Mesothelial cell of epicardium (in vitro differentiated cells): ENCODE measurements at places on chromosomes 6 and 20. TPM values are rescaled to one million over a fixed set of nuclear protein-coding genes. Genes with fewer than 3 reads are reported as not detected.

GRCh38 chr6:3910106-3910663 lies 61.0 kb downstream of the FAM50B start:
- H3K36me3 ChIP-seq: no peaks in the 10 kb centered on the region
- H3K27me3 ChIP-seq: no peaks in the 10 kb centered on the region
- H3K27ac ChIP-seq: no peak overlapping the region
- H3K4me3 ChIP-seq: no peak overlapping the region

GRCh38 chr6:70956191-70956450 lies 739 bp downstream of the B3GAT2 start:
- peak overlapping the region; percentile 73 for H3K4me3 ChIP-seq
- H3K4me1 ChIP-seq: peaks cover 8% of the 10 kb centered on the region
- no peak for DNase-seq
- no peak overlapping the region for H3K27ac ChIP-seq
- no peaks in the 10 kb centered on the region for H3K36me3 ChIP-seq

- no peaks in the 10 kb centered on the region for H3K27me3 ChIP-seq
- peaks cover 13% of the 10 kb centered on the region for H3K36me3 ChIP-seq
- H3K4me3 ChIP-seq: no peak overlapping the region
- no peak overlapping the region for H3K27ac ChIP-seq
These were observed 3.0 kb downstream of the ARFRP1 start for GRCh38 chr20:63704749-63705117.

GRCh38 chr20:32885185-32885584 lies 26.5 kb downstream of the EFCAB8 start:
- H3K36me3 ChIP-seq: no peaks in the 10 kb centered on the region
- H3K4me1 ChIP-seq: no peaks in the 10 kb centered on the region
- H3K27ac ChIP-seq: no peak overlapping the region
- no peaks in the 10 kb centered on the region for H3K27me3 ChIP-seq

- H3K4me3 ChIP-seq: no peak overlapping the region
- no peaks in the 10 kb centered on the region for H3K36me3 ChIP-seq
- H3K27me3 ChIP-seq: peaks cover 2% of the 10 kb centered on the region
These were observed 129.5 kb downstream of the FOXC1 start for GRCh38 chr6:1739220-1739619.

- peaks cover 7% of the 10 kb centered on the region for H3K36me3 ChIP-seq
- no peak for DNase-seq
- no peak overlapping the region for H3K4me3 ChIP-seq
- peaks cover 39% of the 10 kb centered on the region for H3K4me1 ChIP-seq
- H3K27ac ChIP-seq: peak overlapping the region; percentile 60
These were observed 6.6 kb downstream of the NCOA3 start for GRCh38 chr20:47508278-47508677.

- H3K4me1 ChIP-seq: peaks cover 21% of the 10 kb centered on the region
- no peaks in the 10 kb centered on the region for H3K36me3 ChIP-seq
- DNase-seq: no peak
These were observed 57.3 kb downstream of the LINC00237 start for GRCh38 chr20:21048841-21049273.

- no peaks in the 10 kb centered on the region for H3K4me1 ChIP-seq
- no peak for DNase-seq
- peaks cover 45% of the 10 kb centered on the region for H3K27me3 ChIP-seq
These were observed 320.1 kb upstream of the PRND start for GRCh38 chr20:4401601-4402000.

DNA sequence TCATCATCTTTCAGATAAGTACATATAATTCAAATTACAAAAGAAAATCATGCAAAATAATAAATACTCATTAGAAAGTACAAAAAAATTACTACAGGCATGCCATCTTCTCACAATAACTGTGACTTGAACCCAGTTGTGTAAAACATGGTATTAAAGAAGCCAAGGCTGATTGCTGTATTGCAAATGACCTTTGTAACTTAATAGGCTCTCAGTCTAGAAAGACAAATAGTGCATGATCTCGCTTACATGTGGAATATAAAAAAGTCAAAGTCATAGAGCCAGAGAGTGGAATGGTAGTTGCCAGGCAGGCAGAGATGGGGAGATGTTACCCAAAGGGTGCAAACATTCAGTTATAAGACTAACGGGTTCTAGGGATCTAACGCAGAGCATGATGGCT lies 626.1 kb downstream of the COL12A1 start:
- no peak for DNase-seq
- no peak overlapping the region for H3K27ac ChIP-seq
- no peaks in the 10 kb centered on the region for H3K36me3 ChIP-seq

GRCh38 chr20:51791626-51792025 lies 10.7 kb downstream of the SALL4 start:
- no peaks in the 10 kb centered on the region for H3K27me3 ChIP-seq
- no peak overlapping the region for H3K4me3 ChIP-seq
- DNase-seq: no peak
- H3K36me3 ChIP-seq: peaks cover 22% of the 10 kb centered on the region

The CNR1 gene
- 6.2 to 6.9 TPM (median 6.3 TPM) in 3 replicates for total RNA-seq
